ENCODE measurements at places on chromosomes 7 and 10.

- peak; percentile 68 for DNase-seq
Measured at GRCh38 chr10:59006511-59007306, 169.7 kb upstream of the PHYHIPL start.

GRCh38 chr7:114086914-114087652, 168.3 kb upstream of the PPP1R3A start:
- DNase-seq, result peak; percentile 34

GRCh38 chr7:51977913-51978312, 661.3 kb upstream of the COBL start:
- no peak for DNase-seq

GRCh38 chr10:34854147-34854601, 39.1 kb upstream of the PARD3 start:
- peak; percentile 56 for DNase-seq

DNA sequence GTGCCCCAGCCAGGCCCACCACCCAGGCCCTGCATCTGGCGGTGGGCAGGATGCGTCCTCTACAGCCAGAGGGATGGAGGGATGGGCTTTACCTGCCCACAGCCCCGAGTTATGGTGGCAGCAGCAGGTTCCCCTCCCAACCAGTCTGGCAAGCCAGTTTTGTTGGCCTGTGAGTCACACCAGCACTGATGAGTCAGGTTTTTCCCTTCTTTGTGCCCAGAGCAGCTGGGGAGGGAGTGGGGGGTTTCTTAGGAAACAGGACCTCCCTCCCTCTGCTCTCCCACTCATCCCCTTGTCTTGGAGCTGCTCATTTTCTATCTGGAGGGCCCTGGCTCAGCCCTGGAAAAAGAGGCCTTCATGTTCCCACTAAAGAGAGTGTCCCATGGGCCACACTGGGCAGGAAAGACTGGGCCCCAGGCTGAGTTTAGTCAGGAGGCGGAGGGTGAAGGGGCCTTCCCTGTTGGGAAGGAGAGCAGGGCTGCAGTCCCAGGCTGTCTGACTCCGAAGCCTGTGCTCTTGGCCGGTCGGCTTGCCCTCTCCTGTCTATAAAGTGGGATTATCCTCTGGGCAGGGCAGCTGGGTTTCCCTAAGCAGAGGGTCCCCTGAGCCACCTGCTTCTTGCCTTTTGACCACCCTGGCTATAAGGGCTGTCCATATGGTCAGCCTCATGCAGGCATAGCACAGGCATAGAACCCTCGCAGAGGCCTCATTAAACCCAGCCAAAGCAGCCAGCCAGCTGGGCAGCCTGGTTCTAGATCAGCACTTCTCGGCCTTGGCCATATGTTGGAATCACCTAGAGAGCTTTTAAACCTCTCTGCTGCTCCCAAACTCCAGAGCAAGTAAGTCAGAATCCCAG, 30.2 kb upstream of the ANKRD2 start:
- peak; percentile 87 for DNase-seq

DNA sequence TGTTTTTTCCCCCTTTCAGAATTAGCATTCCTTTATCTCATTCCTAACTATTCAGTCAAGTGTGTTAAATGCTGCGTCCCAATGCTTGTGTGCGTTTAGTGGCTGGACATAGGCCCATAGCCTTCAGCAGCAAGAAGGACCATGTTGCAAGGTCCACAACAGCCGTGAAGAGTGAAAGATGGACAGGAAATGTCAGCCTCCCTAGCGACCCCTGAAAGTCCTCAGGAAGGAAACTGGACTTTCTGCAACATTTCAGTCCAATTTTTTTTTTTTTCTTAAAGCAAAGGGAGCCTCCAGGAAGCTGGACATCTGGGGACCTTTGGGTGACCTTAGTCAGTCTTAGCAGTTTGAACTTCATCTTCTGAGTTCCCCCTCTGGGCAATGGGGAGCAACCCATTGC, 550.7 kb upstream of the MGMT start:
- DNase-seq, result no peak

GRCh38 chr7:66699998-66700397, 40.5 kb upstream of the RABGEF1 start:
- DNase-seq, result peak; percentile 29

DNA sequence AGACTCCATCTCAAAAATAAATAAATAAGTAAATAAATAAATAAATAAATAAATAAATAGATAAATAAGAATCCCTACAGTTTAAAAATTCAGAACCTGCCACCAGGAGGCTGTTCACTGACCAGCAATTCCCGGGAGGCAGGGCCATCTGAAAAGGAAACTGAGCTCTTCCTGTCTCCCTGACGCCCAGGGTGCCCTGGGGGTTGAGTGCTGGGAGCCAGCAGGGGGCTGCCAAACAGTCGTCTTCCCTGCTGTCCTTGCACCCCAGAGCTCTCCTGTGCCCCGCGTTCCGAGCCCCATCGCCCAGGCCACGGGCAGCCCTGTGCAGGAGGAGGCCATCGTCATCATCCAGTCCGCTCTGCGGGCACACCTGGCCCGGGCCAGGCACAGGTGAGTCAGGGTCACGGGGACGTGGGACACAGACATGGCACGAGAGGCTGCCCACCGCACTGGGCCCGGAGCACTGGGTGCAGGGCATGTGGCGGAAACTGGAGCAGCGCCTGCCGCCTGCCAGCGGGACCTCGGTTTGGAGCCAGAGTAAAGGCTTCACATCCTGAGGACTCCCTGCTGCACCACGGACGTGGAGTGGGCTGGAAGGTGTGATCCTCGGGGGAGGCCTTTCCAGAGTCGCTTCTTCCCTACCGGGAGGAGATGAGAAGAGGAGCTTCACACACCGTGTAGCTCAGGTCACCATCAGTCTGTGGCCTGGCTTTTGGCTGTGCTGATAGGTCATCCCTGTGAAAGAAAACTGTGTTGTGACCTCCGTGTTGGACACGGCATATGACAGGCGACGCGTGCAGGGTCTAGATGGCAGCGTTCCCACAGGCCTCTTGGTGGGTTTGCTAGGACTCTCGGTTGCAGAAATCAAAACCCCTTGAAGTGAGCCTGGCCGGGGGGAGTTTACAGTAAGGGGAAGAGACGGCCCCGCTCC, 25.9 kb upstream of the TTYH3 start:
- no peak for DNase-seq

DNA sequence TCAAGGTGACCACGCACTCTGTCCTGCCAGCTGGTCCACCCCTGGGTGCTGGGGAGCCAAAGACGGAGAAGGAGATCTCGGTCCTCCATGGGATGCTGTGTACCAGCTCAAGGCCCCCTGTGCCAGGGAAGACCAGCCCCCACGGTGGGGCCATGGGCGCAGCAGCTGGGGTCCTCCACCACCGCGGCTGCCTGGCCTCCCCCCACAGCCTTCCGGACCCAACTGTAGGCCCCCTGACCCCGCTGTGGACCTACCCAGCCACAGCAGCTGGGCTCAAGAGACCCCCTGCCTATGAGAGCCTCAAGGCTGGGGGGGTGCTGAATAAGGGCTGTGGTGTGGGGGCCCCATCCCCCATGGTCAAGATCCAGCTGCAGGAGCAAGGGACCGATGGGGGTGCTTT, 5.4 kb downstream of the NYAP1 start:
- no peak for DNase-seq
